Adrenal gland (tissue), 19 donors: ENCODE measurements at places on chromosomes 11 and 22. TPM values are rescaled to one million over a fixed set of nuclear protein-coding genes. Genes with fewer than 3 reads are reported as not detected.

The TRPC6 gene
- total RNA-seq, result 0.32 TPM

The EMID1 gene
- total RNA-seq, result 42.8 TPM

The P2RY6 gene
- total RNA-seq, result 4.2 TPM

The OR51A7 gene
- total RNA-seq, result not detected

The RASL10A gene
- total RNA-seq, result 1.3 TPM

The CDHR5 gene
- 0.83 TPM for total RNA-seq

The C1QTNF6 gene
- 7.1 TPM for total RNA-seq

The HORMAD2 gene
- not detected for total RNA-seq

The KRTAP5-1 gene
- total RNA-seq, result not detected

DNA sequence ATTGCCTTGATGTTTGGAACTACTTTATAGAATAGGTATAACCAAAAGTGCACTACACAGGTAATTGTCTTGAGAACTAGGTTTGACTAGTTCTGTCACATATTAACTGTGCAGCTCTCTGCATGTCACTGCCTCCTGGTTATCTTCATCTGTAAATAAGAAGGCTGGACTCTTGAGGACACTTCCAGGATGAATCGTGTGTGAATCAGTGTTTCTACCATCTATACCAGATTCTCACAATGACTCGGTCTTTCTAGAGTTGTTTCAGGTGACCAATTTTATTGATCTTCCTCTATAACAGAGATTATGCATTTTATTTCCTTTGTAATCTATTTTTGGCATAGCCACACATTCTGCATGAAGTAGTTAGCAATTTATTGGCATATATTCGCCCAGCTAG is 1181.0 kb upstream of the TENM4 start:
- DNase-seq, result no peak

- no peak for DNase-seq
These were observed 3.4 kb downstream of the KLHL35 start for GRCh38 chr11:75429641-75429901.

DNA sequence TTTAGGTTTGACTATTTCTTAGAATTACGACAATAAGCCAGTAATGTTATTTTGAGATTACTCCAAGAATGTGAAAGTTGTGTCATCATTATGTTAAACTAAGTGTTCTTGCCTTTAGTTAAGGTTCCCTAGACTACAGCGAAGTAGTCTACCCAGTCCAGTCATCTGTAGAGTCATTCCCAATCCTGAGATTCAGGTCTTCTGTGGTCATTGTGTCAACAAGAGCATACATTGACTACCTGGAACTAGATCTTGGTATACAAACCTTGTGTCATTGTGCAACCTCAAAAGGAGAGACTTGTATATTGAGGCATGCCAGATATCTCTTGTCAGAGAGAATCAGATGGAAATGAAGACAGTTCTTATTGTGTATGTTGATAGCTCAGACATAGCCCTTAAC is 115.9 kb downstream of the ATM start:
- no peak for DNase-seq
